ENCODE measurements at places on chromosomes 2 and 18. TPM values are rescaled to one million over a fixed set of nuclear protein-coding genes. Genes with fewer than 3 reads are reported as not detected.

GRCh38 chr2:2793514-2793913 is 462.4 kb upstream of the MYT1L start:
- no peak for DNase-seq

DNA sequence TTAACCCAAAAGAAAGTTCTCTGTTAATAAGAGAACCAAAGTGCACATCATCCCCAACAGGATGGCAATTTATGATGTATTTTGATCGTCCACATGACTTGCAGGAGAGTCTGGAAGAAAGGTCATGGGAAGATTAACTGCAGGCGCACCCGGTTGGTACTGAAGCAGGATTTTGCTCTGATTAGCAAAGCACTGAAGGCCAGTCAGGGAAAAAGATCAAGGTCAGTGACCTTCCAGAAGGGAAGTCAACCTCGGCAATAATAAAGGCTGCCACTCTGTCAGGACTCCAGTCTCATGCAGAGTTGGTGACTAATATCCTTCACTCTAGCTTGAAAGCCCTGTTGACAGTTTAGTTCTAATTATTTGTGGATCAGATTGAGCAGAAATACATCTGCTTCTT is 432.7 kb upstream of the RAB12 start:
- peak; percentile 32 for DNase-seq

- no peak for DNase-seq
Observed at GRCh38 chr18:76957384-76958355, 135.3 kb downstream of the ZNF236 start.

DNA sequence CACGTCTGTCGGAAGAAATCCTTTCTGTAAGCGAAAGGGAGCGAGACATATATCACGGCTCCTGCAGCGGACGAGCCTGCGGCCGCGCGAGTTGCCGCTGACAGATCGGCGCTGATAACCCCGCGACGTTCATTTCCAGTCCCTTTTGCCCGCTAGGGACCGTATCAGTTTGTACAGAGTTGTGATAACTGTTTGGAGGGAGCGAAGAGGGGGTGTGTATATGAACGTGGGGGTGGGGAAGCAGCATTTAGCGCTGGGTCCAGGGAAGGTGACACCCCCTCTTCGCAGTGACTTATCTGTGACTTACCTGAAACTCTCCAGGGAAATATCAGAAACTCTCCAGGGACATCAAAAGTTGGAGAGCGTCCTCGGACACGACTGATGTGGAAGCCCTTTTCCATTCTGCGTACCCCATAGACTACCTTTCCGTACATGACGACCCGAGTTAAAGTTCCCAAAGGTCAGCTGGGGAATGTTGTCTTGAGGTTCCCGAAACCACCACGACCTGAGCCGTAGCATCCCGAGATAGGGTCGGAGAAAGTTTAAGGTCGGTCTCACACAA is 948 bp upstream of the GATA6 start:
- no peak for DNase-seq

GRCh38 chr18:13390196-13390595 is 171.6 kb downstream of the LDLRAD4 start:
- DNase-seq: no peak

GRCh38 chr2:237904831-237905599 is 45.6 kb downstream of the RAMP1 start:
- peak; percentile 93 for DNase-seq

GRCh38 chr18:57843386-57843785 is 40.3 kb upstream of the ATP8B1 start:
- no peak for DNase-seq

The TWIST2 gene
- 28.5 TPM for total RNA-seq

The CDK5R2 gene
- 0.38 TPM for total RNA-seq

The NEU2 gene
- total RNA-seq: not detected

The UGT1A3 gene
- total RNA-seq: not detected

The THSD7B gene
- total RNA-seq: not detected

The PKDCC gene
- 7.1 TPM for total RNA-seq

The TLX2 gene
- total RNA-seq: 0.46 TPM

All from LHCN-M2 (cell line).